Endodermal cell (in vitro differentiated cells): ENCODE measurements at places on chromosomes 7 and 10.

DNA sequence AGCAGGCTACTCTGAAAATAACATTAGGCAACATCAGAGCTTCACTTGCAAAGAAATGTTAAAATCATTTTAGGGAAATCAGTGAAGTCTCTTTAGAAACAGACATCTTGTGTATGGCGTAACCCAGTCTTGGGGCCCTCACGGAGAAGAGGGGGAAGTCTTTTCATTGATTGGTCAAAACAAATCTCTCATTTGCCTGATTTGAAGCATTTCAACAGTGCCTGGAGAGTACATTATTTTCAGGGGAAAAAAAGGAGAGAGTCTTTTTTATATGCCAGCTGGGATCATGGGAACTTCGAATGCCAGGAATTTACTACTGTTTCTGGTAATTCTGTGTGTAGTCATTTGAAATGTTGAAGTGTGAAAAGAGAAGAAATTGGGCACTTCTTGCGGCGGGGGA is 471.4 kb downstream of the PLXDC2 start:
- no peak for DNase-seq

DNA sequence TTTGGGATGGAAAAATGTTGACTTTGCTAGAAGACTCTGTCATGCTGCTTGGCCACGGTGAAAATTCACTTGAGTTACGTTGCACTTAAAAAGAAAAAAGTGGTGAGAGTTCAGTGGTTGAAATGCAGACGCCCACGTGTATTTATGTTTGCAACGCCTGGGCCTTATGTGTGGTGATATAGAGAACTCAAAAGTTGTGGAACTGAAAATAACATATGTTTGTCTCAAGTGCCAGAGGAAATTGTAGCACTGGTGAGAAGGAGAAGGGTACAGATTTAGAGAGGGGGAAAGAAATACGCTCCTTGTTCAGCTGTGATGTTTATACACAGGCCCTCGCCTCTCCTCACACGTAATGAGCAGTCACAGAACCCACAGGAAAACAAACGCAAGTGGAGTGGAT is 73.6 kb downstream of the EMX2 start:
- peak; percentile 20 for DNase-seq

DNA sequence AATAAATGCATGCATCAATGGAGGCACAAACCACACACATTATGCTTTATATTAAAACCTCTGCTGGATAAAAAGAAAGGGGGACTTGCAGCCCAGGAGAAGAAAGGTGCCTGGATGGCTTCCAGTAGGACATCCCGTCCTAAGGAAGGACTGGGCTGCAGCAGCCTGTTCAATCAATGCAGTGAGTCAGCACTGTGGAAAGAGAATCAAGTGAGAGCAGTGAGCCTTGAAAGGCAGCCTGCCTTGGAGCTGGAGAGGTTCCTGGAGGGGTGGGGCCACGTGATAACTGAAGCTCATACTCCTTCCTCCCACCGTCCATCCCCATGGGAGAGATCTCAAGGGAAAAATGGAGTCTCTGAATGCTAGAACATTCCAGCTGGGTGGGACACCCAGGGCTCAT is 501.2 kb downstream of the ADRA2A start:
- DNase-seq: no peak

- DNase-seq: no peak
Observed at GRCh38 chr7:88014581-88014980, 80.5 kb downstream of the ADAM22 start.

DNA sequence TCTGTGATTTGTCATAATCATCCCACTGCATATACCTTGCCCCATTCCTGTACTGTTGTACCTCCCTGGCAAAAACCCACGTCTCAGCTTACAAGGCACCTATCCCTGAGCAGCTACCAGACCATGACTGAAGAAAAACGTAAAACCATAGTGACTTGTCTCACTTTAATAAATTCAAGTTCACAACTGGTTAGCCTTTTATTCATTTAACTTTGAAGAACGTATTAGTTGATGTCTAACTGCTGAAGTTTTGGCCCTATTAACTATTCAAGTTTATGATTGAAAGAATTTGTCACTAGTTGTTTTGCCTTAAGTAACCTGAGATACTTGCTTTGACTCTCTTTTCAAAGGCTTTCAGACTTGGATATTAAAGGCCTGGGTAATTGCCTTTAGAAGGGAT is 59.7 kb downstream of the GALNT11 start:
- DNase-seq: no peak

DNA sequence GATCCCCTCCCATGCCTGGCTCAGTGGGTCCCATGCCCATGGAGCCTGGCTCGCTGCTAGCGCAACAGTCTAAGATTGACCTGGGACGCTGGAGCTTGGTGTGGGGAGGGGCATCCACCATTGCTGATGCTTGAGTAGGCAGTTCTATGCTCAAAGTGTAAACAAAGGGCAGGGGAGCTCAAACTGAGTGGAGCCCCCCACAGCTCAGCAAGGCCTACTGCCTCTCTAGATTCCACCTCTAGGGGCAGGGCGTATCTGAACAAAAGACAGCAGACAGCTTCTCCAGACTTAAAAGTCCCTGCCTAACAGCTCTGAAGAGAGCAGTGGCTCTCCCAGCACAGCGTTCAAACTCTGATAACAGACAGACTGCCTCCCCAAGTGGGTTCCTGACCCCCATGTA is 31.2 kb upstream of the FFAR4 start:
- DNase-seq: peak; percentile 67

GRCh38 chr10:6195846-6196245 is 6.9 kb upstream of the PFKFB3 start:
- no peak for DNase-seq

GRCh38 chr10:91194497-91195179 is 25.8 kb upstream of the PCGF5 start:
- DNase-seq: no peak

DNA sequence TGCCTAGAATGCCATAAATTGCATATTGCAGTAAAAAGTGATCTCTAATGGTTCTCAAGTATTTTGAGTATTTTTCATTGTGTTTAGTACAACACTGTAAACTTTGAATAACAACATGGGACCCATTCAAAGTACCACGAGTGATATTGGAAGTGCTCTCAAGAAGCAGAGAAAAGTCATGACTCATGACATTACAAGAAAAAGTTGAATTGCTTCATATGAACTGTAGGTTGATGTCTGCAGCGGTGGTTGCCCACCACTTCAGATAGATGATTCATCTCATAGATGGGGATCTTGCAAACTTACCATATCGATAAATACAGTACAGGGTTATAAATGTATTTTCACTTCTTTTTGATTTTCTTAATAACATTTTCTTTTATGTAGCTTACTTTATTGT is 33.9 kb downstream of the ENTPD1 start:
- DNase-seq: no peak
